ENCODE measurements at places on chromosomes 5 and 9.
A peak's percentile ranks its signal among the peaks of the same experiment; 100 is the strongest.

DNA sequence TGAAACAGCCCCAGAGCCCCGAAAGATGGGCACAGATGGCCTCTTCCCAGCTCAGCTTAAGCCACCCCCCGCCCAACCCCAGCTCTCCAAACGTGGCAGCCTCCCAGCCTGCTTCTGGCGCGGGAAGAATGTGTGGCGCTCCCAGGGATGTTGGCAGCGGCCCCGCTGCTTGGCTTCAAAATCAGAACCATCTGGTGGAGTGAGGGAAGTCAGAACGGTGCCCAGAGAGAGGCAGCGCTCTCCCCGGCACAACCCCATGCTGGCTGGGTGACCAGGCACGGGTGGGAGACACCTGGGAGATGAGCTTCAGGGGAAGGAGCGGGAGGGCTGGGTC, 72.7 kb upstream of the ORM1 start:
- DNase-seq = no peak

- no peak for DNase-seq
Observed at GRCh38 chr5:139708877-139709581, 60.9 kb downstream of the CXXC5 start.

DNA sequence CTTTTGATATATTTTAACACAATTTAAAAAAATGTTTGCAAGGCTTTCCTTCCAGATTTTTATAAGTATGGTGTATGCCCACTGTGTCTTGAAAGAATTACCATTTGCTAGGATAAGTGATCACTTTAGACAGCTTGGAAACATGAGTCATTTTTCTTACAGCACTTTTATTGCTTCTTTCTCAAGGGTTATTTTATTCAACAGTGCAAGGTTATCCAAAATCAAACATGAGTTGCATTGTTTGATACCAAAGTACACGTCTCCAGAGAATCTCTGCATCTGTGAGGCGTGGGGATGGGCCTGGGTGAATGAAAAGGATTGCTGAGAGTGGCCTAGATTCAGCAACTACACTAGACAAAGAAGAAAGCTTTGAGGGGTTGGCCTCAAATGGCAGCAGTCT, 329.6 kb downstream of the ADAMTS6 start:
- no peak for DNase-seq

GRCh38 chr5:81075041-81075440, 114.9 kb downstream of the RASGRF2 start:
- DNase-seq = no peak

DNA sequence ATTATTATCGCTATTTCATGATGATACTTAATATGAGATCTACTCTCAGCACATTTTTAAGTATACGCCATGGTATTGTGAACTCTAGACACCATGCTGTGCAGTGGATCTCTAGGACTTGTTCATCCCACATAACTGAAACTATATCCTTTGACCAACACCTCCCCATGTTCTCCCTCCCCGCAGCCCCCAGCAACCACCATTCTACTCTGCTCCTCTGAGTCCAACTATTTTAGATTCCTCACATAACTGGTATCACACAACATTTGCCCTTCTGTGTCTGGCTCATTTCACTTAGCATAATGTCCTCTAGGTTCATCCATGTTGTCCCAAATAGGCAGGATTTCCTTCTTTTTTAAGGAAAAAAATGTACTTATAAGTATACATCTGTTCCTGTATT, 6.6 kb upstream of the TBC1D2 start:
- no peak for DNase-seq

- DNase-seq = no peak
Observed at GRCh38 chr5:142974409-142974808, 204.2 kb downstream of the ARHGAP26 start.

DNA sequence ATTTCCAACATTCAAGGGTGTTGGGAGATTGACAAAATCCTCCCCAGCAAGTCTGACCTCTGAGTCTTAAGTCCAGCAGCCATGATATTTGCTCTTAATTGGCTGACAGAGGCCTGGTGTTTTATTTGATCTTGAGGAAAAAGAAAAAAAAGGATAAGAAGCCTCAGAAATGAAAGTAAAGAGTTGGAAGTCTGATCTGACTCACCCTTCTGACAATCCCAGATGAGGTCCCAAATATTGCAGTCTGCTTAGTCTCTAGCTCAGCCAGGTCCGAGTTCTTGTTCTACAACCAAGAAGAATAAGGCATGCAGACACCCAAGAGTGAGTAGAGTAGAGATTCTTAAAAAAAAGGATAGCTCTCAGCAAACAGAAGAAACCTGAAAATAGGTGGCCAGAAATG, 632.5 kb upstream of the ST8SIA4 start:
- DNase-seq = no peak

- DNase-seq = no peak
Observed at GRCh38 chr9:138067613-138068367, 190.2 kb downstream of the CACNA1B start.

DNA sequence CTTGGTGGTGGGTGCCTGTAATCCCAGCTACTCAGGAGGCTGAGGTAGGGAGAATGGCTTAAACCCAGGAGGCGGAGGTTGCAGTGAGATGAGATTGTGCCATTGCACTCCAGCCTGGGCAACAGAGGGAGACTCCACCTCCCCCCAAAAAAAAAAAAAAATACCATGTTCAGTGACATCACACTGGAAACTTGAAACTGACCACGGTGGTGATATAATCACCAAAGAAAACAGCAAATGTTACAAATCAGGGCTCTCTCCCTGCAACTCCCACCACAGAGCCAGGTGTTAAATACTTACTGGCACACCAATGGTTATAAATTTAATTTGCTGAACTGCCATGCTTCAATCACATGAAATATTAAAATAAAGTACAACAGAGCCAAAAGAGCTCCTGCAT, 81.4 kb downstream of the ZNF608 start:
- no peak for DNase-seq

DNA sequence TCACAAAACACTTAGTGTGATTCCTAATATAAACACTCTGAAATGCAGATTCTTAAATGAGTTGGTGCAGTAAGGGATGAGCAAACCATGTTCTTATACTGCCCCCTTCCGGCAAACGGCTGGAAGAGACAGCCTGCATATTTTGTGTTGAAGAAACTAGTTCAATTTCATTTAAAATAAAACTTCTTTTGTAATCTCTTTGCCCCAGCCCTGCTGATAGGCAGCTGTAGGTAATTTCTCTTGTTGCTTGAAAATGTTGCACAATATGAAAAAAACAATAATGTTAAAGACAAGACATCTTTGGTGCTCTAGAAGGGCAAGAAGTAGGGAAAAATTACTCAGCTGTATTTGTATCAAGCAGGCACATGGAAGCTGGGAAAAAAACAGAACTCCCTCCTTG, 89.7 kb upstream of the CCNG1 start:
- peak; percentile 39 for DNase-seq

- DNase-seq = no peak
Observed at GRCh38 chr9:127506814-127507750, 55.8 kb downstream of the LRSAM1 start.

DNA sequence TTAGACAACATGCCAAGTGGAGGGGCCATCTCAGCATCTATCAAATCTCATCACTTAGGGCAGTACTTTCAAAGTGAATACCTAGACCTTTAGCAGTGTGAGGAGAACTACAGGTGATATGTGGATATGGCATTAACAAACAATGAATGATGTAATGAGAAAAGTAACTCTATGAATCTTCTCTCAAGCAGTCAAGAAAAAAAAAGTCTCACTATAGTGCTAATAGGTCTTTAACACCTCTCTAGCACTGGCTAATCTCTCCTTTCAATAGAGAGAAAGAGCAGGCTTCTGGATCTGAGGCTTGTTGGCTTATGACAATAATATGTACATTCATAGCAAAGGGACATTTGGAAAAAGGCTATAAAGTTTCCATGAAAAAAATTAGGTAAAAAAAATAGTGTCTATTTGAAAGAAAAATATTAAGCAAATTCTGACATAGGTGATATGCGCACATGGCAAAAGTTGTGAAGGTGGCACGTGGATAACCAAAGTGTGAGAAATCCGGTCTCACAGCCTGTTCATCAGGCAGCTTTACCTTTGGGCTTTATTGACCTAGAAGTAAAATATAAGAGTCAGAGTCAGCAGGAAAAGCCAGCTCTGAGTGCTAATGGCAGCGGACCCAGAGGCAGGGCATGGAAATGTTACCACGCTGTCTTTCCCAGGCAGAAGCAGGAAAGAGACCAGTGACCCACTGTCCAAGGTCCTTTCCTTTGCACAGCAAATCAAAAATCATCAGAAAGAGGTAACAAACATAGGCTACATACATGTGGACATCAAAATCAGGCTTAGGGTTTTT, 203.4 kb downstream of the EFNA5 start:
- DNase-seq = no peak
